Lung (tissue), 17 donors: ENCODE measurements at places on chromosomes 1 and 21. TPM values are rescaled to one million over a fixed set of nuclear protein-coding genes. Genes with fewer than 3 reads are reported as not detected.

DNA sequence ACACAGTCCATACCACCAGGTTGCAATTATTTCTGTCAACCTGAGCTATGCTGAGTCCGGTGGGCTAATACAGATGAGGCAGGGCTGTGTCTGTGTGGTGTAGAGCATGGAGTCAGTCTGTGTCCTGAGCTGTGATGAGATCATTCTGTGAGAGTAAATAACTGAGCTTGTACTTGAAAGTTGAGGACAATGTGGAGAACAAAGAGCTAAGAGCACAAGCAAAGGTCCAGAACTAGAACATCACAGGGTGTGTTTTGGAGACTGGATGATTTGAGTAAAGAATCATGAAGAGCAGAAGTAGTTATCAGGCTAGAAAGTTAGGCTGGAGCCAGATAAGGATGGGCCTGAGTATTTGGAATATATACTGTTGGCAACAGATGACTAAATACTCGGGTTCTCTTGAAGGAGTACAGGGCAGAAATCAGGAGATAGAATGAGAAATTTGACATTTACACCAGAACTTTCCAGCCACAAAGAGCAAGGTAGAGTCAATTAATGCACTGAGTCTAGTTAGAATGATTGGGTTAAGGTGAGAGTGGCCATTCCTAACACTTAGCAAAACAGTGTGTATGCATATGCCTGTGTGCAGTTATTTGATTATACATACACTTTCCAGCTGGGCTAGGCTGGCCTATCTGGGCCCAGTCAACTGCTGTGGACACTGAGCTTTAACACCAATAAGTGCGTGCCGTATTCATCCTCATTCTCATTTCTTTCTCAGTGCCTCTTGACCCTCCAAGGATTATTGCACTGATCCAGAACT, 48.8 kb downstream of the LEPR start:
- H3K4me1 ChIP-seq = peaks cover 6% of the 10 kb centered on the region
- DNase-seq = no peak
- H3K36me3 ChIP-seq = no peaks in the 10 kb centered on the region
- no peaks in the 10 kb centered on the region for H3K27me3 ChIP-seq

- no peak overlapping the region for H3K4me3 ChIP-seq
- H3K4me1 ChIP-seq = no peaks in the 10 kb centered on the region
- DNase-seq = peak; percentile 64
- H3K27me3 ChIP-seq = no peaks in the 10 kb centered on the region
These were observed 37.9 kb downstream of the FABP3 start for GRCh38 chr1:31335007-31335406.

DNA sequence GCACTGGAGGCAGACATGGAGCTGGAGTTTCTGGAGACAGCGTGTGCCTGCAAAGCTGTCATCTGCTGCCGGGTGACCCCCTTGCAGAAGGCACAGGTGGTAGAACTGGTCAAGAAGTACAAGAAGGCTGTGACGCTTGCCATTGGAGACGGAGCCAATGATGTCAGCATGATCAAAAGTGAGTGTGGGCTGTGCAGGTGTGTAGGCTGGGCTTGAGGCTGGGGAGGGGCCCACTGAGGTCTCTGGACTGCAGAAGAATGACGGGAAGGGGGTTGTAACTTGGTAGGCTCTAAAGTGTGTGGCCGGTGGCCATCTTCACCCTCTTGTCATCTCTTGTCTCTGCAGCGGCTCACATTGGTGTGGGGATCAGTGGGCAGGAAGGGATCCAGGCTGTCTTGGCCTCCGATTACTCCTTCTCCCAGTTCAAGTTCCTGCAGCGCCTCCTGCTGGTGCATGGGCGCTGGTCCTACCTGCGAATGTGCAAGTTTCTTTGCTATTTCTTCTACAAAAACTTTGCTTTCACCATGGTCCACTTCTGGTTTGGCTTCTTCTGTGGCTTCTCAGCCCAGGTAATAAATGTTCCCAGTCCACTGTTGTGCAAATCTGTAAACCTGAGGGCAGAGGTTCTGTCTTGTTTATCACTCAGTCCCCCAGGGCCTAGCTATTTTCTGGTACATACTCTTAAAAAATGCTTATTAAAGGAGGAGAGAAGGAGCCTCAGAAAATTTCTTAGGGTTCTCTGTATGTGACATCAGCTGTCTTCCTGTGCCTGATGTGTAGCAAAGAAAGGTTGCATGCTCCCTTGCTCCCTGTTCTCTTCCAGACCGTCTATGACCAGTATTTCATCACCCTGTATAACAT, 19.9 kb downstream of the ATP8B2 start:
- no peak overlapping the region for H3K4me3 ChIP-seq
- H3K4me1 ChIP-seq = no peaks in the 10 kb centered on the region
- DNase-seq = no peak
- H3K27me3 ChIP-seq = no peaks in the 10 kb centered on the region
- peak overlapping the region; percentile 4 for H3K27ac ChIP-seq
- H3K36me3 ChIP-seq = peaks cover 16% of the 10 kb centered on the region

Gene NEXN
- 10.8 TPM for total RNA-seq

Gene IRF6
- 29.2 TPM for total RNA-seq
